ENCODE measurements at places on chromosomes 6 and 20.

- no peak overlapping the region for H3K4me3 ChIP-seq
- peaks cover 44% of the 10 kb centered on the region for H3K27me3 ChIP-seq
- DNase-seq = no peak
- no peak overlapping the region for H3K27ac ChIP-seq
- peaks cover 5% of the 10 kb centered on the region for H3K4me1 ChIP-seq
Observed at GRCh38 chr20:44394702-44395460, 39.4 kb downstream of the HNF4A start.

- H3K36me3 ChIP-seq = no peaks in the 10 kb centered on the region
- no peak overlapping the region for H3K4me3 ChIP-seq
- peaks cover 3% of the 10 kb centered on the region for H3K4me1 ChIP-seq
- no peak overlapping the region for H3K27ac ChIP-seq
- DNase-seq = no peak
- H3K27me3 ChIP-seq = no peaks in the 10 kb centered on the region
Observed at GRCh38 chr20:32463642-32464400, 105.7 kb downstream of the ASXL1 start.

DNA sequence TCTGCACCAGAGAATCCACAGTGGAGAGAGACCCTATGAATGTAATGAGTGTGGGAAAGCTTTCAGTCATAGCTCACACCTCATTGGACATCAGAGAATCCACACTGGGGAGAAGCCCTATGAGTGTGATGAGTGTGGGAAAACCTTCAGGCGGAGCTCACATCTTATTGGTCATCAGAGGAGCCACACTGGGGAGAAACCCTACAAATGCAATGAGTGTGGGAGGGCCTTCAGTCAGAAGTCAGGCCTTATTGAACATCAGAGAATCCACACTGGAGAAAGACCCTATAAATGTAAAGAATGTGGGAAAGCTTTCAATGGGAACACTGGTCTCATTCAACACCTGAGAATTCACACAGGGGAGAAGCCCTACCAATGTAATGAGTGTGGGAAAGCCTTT is 11.9 kb downstream of the ZKSCAN8 start:
- no peak overlapping the region for H3K27ac ChIP-seq
- no peaks in the 10 kb centered on the region for H3K27me3 ChIP-seq
- DNase-seq = no peak
- H3K36me3 ChIP-seq = peaks cover 37% of the 10 kb centered on the region

GRCh38 chr6:169251371-169251802 is 2.3 kb downstream of the THBS2 start:
- H3K4me1 ChIP-seq = peaks cover 9% of the 10 kb centered on the region
- H3K27me3 ChIP-seq = peaks cover 64% of the 10 kb centered on the region
- no peak overlapping the region for H3K27ac ChIP-seq
- peaks cover 4% of the 10 kb centered on the region for H3K36me3 ChIP-seq

DNA sequence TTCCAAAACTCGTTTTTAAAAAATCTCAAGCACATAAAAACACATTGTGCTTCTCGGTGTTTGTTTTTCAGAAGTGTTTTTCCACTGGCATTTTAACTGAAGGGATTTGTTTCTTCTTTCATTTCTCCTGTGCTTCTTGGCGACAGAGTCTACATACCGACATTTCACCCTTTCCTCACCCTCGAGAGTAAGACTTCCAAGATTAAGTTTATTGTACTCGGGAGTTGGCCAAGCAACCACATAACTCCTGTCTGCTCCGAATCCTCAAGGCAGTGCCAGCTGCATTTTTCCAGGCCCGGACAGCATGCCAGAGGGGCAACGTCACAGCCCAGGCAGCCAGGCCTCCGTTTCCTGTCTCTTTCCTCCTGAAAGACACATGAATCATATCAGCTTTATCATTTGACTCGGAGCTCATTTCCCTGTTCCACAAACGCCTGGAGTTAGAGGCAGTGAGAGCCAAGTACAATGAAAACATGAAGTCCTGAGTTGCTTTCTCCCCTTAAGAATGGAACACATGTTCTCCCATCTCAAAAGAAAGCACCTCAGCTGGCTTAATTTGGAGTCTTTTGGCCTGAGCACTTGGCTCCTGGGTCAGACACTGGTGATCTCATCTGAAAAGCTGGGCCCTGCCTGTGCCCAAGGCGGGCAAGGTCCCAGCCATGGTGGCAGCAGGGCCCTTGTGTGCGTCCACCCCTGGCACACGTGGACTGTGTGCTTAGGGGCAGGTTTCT is 23.2 kb upstream of the FAM50B start:
- DNase-seq = no peak
- H3K4me3 ChIP-seq = no peak overlapping the region
- H3K36me3 ChIP-seq = no peaks in the 10 kb centered on the region
- H3K4me1 ChIP-seq = no peaks in the 10 kb centered on the region

GRCh38 chr20:60144974-60145527 is 186.8 kb downstream of the CDH26 start:
- H3K4me3 ChIP-seq = no peak overlapping the region
- peaks cover 5% of the 10 kb centered on the region for H3K4me1 ChIP-seq
- no peak overlapping the region for H3K27ac ChIP-seq
- no peaks in the 10 kb centered on the region for H3K36me3 ChIP-seq
- no peak for DNase-seq

GRCh38 chr6:22558288-22558882 is 11.0 kb upstream of the HDGFL1 start:
- no peak for DNase-seq
- no peak overlapping the region for H3K4me3 ChIP-seq
- no peaks in the 10 kb centered on the region for H3K4me1 ChIP-seq
- H3K27me3 ChIP-seq = no peaks in the 10 kb centered on the region

- H3K27ac ChIP-seq = no peak overlapping the region
- no peaks in the 10 kb centered on the region for H3K4me1 ChIP-seq
- no peak for DNase-seq
- H3K27me3 ChIP-seq = no peaks in the 10 kb centered on the region
- peaks cover 2% of the 10 kb centered on the region for H3K36me3 ChIP-seq
- H3K4me3 ChIP-seq = no peak overlapping the region
Observed at GRCh38 chr6:44762496-44762895, 375.0 kb downstream of the CDC5L start.

DNA sequence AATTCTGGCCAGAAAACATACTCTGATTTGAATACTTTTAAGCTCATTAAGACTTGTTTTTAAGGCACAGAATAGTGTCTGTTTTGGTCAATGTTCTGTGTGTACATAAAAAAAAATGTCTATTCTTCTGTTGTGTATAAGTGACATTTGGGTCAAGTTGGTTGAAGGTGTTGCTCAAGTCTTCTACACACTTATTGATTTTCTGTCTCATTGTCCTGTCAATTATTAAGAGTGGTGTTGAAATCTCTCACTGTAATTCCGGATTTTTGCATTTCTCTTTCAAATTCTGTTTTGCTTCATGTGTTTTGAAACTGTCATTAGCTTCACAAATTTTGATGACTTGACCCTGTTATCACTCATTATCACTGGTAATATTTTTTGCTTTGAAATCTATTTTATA is 37.5 kb upstream of the EPM2A start:
- H3K4me1 ChIP-seq = no peaks in the 10 kb centered on the region
- H3K36me3 ChIP-seq = no peaks in the 10 kb centered on the region
- no peak overlapping the region for H3K27ac ChIP-seq

DNA sequence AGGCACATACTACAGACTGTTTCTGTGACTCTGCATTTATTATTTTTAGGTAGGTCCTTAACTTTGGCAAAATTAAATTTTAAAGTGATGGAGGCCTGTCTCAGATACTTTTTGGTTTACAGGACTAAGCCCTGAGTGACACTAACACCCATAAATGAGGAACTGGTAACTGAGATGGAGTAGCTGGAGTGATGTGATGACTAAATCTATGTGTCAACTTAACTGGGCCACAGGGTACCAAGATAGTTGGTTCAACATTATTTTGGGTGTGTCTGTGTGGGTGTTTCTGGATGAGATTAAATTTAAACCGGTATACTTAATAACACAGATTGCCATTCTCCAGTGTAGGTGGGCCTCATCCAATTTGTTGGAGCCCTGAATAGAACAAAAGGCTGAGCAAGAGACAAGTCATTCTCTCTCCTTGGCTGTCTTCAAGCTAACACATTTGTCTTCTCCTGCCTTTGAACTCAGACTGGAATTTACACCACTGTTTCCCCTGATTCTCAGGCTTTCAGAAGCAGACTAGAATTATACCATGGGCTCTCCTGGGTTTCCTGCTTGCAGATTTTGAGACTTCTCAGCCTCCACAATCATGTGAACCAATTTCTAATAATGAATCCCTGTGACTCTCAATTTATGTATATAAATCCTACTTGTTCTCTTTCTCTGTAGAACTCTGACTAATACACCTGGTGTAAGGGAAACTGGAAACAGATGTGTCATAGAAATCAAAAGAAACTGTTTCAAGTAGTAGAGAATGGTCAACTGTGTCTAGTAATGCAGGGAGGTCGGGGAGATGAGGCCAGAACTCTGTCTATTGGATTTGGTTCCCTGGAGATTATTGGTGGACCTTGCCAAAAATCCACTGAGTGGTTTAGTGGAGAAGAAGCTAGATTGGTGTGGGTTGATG is 579.2 kb downstream of the EPM2A start:
- H3K4me3 ChIP-seq = no peak overlapping the region
- H3K36me3 ChIP-seq = no peaks in the 10 kb centered on the region
- peaks cover 18% of the 10 kb centered on the region for H3K27me3 ChIP-seq
- no peak overlapping the region for H3K27ac ChIP-seq

DNA sequence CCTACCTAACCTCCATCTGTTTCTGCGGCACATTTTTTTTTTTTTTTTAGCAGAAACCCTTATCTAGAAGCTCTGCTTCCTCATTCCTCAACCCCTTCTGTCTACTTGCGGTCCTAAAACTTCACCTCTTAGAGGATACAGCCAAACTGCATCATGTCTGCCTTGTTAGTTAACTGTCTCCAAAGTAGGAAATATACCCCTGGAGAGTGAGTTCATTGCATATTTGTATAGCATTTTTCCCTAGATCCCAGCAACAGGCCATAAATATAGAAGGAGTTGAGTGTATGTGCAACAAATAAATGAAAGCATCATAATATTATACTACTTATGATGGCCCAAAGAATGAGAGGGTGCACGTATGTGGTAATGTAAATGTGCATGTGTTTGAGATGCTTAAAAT is 1288.6 kb upstream of the GJE1 start:
- no peak for DNase-seq
- H3K4me3 ChIP-seq = no peak overlapping the region
- no peaks in the 10 kb centered on the region for H3K27me3 ChIP-seq

- peaks cover 6% of the 10 kb centered on the region for H3K36me3 ChIP-seq
- no peak for DNase-seq
- no peak overlapping the region for H3K4me3 ChIP-seq
- no peak overlapping the region for H3K27ac ChIP-seq
- H3K27me3 ChIP-seq = no peaks in the 10 kb centered on the region
Observed at GRCh38 chr20:37511610-37512275, 9.3 kb upstream of the NNAT start.

GRCh38 chr20:568097-568652 is 24.6 kb upstream of the CSNK2A1 start:
- peaks cover 9% of the 10 kb centered on the region for H3K4me1 ChIP-seq
- no peak overlapping the region for H3K27ac ChIP-seq
- no peak for DNase-seq
- H3K4me3 ChIP-seq = no peak overlapping the region
- peaks cover 52% of the 10 kb centered on the region for H3K27me3 ChIP-seq

GRCh38 chr20:652615-653109 is 338 bp downstream of the SRXN1 start:
- H3K27ac ChIP-seq = peak overlapping the region; percentile 84
- H3K36me3 ChIP-seq = peaks cover 7% of the 10 kb centered on the region
- no peak for DNase-seq
- H3K4me3 ChIP-seq = peak overlapping the region; percentile 81
- peaks cover 19% of the 10 kb centered on the region for H3K27me3 ChIP-seq

DNA sequence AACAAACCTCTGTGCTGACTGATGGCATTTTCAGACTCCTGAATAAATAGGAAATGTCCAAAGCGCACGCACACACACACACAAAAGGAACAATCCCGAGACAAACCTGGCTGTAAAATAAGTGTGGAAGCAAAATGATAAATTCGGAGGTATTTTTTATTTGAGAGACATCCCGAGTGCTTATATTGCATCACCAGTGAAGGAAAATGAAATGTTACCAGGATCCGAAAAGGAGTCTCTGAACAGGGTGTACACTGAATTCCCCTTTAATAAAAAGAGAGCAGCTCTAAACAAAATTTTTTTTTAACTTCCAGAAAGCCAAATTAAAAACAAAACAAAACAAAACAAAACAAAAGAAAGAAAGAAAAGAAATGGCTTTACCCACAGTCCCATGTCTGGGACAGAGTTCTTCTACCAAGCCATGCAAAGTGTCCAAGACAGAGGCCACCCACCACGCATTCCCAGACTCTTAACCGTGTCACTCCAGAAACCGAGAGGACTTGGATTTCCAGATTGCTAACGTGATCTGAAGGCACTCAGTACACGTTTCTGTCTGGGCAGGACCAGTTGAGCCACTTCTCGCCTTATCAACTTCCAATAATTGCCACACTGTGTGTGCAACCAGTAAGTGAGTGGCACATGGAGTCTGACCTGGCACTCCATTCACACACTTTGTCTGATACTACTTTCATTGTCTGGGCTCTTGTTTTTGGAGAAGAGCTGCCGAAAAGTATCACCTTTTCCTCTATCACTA is 817 bp downstream of the ME1 start:
- no peak for DNase-seq
- H3K27ac ChIP-seq = no peak overlapping the region
- peaks cover 18% of the 10 kb centered on the region for H3K27me3 ChIP-seq
- no peaks in the 10 kb centered on the region for H3K36me3 ChIP-seq

- no peak for DNase-seq
- H3K27ac ChIP-seq = no peak overlapping the region
- H3K4me1 ChIP-seq = peaks cover 10% of the 10 kb centered on the region
Observed at GRCh38 chr6:36377594-36377993, 9.9 kb downstream of the ETV7 start.

DNA sequence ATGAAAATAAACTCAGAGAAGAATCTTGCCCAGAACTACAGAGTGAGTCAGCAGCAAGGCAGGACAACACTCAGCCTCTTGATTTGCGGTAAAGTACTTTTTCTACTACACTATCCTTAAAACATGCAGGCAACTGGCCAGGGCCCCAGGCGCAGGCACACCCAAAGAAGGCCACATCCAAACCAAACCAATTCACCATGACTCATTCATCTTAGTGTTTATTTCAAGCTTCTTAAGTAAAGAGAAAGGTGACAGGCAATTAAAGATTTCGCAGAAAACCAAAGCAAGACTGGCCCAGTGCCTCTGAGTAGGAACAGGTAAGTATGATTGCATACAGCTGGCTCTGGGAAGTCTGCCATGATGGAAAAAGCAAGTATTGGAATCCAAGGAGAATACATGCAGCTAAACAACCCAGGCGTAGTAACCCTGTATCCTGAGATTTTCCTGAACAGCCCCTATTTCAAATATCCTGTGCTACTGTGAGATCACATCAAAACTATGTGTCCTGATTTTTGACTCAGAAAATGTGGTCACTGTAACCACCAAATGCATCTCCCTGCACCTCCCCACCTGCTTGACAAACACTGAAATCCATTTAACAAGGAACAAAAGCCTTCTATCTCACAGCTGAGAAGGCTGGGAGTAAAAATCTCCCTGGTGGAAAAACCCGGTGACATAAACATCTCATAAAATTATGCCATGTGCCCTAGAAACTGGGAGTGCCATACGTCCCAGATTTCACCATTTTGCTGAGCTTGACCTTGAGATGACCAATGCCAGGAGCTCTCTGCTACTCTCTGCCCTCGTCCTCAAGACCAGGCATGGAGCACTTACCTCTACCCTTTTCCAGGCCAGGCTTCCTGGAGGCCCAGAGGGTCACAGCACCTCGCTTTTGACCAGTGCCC is 12.4 kb downstream of the WFDC3 start:
- H3K4me1 ChIP-seq = peaks cover 7% of the 10 kb centered on the region
- H3K27ac ChIP-seq = no peak overlapping the region
- no peak overlapping the region for H3K4me3 ChIP-seq
